A172 (cell line): ENCODE measurements at places on chromosomes 6 and 20. TPM values are rescaled to one million over a fixed set of nuclear protein-coding genes. Genes with fewer than 3 reads are reported as not detected.
A peak's percentile ranks its signal among the peaks of the same experiment; 100 is the strongest.

DNA sequence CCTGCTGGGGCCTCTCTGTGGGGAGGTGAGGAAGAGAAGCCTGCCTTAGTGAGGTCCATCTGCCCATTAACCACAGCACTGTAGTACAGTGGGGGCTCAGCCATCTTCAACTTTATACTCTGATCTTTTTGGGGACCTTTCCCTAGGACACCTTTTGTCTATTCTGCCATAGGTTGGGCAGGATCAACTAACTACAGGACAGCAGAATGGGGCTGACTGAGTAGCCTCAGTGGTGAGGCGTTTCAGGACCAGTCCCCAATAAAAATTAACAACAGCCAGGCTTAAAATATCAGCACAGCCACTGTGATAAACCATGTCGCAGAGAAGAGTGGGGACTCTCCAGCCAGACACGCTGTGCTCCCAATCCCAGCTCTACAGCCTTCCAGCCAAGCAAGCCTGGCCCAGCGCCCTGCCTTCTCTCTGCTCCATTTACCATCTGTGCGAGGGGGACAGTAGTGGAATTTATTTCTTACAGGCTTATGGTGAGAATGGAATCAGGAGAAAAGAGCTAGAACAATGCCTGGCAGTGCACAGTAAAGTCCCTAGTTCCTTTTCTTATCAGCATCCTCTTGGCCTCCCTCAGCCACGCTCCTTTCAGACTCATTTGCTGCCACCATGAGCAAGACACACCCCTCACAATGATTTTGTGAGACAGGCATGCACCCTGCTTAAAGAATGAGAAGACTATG lies 75.5 kb downstream of the SLC22A23 start:
- no peak for DNase-seq

DNA sequence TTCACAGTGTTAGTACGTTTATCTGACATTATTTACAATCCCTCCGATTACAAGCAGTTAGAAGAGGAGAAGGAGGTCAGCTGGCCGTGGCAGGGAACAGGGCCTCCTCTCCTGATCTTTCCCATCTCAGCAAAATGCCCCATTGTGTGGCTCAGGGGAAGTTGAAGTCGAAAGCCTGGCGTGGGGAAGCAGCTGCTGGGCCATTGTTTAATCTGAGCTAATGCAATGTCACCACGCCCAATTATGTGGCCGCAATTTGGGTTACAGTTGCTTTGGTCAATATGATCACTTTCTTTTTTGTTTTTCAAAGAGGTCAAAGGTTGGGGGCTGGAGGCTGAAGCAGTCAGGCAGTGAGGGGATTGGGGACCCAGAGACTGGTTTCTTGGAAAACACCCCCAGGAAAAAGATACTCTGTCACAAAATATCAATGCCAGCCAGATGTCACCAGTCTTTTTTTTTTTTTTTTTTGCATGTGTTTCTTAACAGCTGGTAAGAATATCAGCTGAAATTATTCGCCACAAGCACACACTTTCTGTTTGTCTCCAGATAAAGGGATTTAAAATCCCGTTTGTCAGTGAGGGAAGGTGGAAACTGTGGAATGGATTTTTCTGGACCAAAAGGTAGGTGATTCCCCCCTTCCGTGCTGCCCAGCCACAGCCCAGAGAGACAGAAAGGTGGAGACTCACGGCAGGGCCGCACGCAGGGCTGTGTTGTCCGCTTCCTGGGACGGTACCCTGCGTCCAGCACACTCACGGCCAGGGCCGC lies 24.6 kb downstream of the DLL1 start:
- DNase-seq, result no peak

DNA sequence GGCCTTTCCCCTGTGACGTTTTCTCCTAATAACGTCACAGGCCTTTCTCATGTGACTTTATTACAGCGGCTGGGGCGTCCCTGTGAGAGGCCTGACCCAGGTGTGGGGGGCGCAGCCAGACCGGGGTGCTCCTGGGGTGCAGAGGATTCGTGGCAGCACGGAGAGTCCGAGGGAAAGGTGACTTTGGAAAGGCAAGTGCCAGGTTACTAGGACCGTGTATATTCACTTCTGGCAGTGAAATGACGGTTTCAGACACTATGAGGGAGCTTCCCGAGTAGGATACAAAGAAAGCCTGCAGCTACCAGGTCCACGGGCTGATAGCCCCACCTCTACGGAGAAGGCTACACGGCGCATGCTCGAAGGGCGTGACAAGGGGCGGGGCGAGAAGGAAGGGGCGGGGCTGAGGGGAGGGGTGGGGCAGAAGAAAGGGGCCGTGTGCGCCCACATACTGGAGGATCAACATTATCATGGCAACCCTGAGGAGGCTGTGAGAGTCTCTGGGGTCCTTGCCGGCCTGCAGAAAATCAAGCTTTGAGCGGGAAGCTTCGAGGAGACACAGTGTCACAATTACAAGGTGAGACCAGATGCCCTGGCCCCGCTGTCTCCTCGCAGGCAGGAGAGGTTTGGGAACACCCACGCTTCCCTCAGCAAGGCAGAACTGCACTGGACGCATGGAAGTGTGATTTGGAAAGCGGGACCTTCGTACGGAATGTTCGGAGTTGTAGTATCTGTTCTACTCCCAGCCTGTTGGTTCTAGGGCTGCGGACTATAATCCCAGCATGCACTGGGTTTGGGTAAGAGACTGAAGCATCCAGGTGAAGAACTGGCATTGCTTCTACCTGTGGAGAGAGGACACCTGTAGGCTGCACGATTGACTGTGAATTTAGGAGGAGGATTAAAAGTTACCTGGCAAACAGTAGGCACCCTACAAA lies 54.4 kb upstream of the ZNF337 start:
- no peak for DNase-seq

DNA sequence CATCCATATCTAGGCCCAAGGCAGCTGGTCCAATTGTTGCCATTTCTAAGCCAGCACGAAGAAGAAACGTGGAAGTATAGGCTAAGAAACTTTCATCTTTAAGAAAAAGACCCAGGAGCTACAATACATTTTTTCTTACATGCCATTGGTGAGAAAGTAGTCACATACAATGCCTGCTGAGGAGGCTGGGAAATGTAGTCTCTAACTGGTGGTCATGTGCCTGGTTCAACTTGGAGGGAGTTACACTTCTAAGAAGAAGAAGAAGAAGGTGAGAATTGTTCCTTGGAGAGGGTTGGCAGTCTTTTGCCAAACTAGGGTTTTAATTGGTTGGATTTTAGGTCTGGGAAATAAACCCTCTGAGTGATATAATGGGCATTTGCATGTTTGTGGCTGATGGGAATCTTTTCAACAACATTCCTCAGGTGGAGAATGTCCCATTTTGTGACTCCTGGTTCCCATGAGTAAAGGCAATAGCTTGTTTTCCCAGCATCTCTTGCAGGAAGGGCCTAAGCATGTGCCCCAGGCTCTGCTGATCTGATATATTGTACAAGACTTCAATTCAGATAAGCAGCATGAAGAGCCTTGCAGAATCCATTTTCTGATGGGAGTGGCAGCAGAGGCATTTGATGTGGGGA lies 47.0 kb upstream of the PREP start:
- DNase-seq, result peak; percentile 42

DNA sequence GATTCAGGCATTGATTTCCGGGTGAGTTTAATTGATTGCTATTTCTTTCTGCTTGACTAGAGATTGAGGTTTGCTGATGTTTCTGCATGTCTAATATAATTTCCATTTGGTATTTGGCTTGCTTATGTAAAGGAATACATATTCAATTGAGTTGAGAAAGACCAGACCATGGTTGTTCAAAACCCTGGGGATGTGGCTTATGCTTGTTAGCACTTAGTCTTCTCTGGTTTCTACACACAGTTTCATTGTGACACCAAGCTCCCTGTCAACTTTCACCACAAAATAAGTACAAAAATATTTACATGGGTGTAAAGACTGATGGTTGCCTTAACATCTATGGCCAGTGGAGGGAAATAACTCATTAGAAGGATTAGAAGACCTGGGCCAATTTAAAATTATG lies 209.6 kb downstream of the CDH26 start:
- no peak for DNase-seq

DNA sequence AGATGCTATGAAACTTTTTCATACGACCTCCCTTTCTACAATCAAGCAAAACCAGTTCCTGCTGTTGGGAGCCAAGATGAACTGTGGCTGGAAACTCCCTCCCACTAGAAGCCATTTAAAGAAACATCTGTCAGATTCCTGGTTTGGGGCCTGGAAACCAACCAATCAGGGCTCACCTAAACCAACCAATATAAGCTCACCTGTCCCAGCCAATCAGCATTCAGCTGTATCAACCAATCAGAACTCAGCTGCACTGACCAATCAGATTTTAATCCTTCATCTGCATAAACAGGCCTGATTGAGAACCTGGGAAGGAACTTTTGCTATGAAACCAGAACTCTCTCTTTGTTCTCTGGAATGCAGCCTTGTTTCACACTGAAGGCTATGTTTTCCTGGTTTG lies 42.4 kb downstream of the SNX14 start:
- DNase-seq, result peak; percentile 16

DNA sequence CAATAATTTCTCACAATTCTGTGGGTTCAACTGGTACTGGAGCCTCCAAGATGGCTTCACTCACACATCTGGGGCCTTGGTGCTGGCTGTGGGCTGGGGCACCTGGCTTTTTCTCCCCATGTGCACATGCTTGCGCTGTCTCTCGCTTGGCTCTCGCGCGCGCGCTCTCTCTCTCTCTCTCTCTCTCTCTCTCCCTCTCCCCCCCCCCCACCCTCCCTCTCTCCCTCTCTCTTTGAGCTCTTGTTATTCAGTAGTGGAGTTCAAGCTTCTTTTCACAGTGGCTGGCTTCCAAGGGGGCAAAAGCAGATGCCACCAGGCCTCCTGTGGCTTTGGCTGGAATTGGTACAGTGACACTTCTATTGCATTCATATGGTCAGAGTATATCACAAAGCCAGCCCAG lies 10.8 kb upstream of the TBCC start:
- no peak for DNase-seq

- DNase-seq, result no peak
Observed at GRCh38 chr6:23584134-23584763, 541.8 kb upstream of the NRSN1 start.

DNA sequence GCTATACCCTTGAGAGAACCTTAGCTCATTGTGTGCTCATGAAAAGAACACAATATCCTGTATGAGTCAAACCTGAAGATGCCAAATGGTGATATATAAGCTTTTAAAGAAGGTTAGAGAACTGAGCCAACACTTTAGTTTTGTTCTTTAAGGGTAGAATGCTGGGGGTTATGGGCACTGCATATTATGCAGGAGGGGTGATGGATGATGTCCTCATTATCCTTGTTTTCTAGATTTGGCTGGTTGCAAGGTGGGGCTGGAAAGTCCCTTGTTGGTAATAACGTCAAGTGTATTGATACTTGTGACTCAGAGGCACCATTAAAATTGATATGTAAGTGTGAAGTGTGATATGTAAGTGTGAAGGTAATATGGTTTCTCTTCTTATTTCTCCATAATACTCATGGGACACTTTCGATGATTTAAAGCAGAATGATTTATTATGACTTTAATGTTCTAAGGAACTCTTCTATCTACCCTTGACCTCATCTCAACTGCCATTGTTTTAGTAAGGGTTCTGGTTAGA lies 113.7 kb upstream of the DTNBP1 start:
- no peak for DNase-seq

DNA sequence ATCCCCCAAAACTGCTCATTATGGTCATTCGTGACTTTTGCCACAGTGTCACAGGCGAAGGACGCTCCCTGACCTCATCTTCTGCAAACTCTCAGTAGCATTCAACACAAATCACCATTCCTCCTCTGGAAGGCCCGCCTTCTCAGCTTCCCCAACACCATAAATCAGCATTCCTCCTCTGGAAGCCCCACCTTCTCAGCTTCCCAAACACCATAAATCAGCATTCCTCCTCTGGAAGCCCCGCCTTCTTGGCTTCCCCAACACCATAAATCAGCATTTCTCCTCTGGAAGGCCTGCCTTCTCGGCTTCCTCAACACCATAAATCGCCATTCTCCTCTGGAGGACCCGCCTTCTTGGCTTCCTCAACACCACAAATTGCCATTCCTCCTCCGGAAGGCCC lies 288.0 kb upstream of the AGPAT4 start:
- DNase-seq, result peak; percentile 62

DNA sequence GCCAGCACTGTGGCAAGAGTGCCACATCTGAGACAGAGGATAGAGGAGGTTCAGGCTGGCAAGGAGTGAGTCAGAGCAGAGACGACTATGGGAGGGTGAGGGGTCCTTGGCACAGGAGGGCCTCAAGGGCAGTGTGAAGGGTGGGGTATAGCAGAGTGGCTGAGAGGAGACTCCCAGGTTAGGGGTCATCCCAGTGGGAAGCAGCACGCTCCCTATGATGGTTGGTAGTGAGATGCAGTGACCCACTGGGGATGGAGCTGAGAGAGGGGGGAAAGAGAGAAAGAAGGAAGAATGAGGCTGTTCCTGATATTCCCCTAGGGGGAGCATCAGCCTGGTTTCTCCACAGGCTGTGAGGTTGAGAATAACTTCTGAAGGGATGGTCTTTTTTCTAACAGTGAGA lies 97.3 kb downstream of the INSM1 start:
- DNase-seq, result no peak

GRCh38 chr6:13764996-13765395 lies 49.4 kb downstream of the MCUR1 start:
- no peak for DNase-seq

DNA sequence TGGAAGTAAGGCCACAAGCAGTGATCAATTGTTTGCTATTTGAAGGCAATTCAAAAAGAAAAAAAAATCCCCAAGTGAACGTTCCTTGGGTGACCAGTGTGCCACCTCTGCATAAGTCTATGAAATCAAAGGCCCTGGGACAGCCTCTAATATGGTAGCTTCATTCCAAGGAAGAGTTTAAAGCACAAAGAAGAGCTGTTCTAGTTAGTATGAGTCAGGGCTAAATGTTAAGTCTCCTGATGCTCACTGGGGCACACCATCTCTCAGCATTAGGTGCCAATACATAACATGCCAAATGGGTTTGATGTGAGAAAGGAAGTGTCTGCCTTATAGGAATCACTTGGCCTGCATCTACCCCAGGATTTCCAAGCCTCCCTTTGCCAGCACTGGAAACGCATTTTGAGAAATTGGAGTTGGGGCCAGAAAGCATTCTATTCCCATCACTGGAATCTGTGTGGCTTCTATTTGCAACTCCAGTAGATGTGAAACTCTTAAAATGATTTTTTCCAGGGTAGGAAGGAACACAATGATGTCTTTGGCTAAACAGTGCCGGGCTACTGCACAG lies 13.0 kb downstream of the UNC5CL start:
- DNase-seq, result no peak

DNA sequence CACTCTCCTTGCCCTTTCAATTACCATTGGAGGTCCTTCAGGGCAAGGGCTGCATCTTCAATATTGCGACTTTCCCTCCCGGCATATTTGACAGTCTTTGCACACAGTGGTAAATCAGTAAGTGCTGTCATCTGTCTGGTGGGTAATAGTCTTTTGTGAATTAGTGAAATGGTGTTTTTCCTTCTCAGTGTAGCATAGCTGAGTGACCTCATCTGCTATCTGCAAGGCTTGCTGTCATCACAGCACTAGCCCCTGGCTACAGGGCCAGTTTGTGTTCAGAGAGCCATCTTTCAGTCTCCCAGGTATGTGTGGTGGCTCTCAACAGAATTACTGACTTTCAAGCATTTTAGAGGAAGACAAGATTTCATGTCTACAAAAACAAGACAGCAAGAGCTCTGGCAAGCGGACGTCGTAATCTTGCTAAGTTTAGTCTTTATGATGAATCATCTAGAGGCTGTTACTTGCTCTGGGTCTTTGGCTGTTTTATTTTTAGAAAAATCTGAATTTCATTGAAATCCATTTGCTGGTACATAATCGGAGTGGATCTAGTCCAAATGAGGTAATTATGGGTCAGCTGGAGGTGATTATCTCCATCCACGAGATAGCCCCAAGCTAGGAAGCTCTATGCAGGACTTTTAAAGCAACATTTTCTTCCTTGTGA lies 528.9 kb downstream of the EPM2A start:
- DNase-seq, result peak; percentile 32

Gene ELOVL4
- total RNA-seq, result 2.4 and 3.6 TPM in 2 replicates

Gene MYL9
- 9.4 and 9.8 TPM in 2 replicates for total RNA-seq

Gene BPIFB1
- not detected in 2 replicates for total RNA-seq
